ENCODE measurements at places on chromosomes 11 and 22.

DNA sequence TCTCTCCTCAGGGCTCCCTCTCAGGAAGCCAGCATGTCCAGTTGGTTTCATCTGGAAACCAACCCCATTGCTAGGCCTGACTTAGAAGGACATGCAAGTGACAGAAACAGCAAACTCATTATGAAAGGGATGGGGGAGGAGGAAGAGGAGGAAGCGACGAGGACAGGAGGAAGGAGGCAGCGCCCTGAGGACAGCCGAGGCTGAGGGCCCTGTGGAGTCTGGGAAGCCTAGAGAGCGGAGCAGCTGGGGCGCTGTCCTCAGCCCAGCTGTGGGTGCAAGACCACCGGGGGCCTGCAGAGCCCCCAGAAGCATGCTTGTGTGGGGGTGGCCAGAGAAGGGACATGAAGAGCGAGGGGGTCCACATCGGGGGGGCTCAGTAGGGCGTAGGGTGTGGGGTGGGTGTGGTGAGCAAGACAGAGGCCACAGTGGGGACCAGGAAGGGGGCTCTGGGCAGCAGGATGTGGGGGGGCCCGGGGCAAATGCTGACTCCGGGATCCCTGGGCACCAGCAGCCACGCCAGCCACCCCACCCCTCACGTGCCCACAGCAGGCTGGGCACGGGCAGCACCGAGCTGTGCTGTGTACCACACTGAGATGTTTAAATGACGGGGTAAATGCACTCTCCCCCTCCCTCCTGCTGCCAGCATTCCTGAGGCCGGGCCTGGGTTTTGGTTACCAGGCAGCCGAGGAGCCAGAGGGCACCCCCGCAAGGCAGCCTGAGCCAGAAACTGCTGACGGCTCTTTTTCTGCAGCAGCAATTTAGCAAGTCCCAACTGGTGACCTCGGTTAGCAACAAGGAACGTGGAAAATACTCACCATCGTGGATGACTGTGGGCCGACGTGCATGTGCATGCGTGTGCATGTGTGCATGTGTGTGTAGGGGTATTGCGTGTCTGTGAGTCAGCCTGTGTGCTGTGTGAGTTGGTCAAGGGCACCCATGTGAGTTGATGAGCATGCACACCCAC, 82.7 kb upstream of the LINC01488 start:
- DNase-seq, result peak; percentile 70

DNA sequence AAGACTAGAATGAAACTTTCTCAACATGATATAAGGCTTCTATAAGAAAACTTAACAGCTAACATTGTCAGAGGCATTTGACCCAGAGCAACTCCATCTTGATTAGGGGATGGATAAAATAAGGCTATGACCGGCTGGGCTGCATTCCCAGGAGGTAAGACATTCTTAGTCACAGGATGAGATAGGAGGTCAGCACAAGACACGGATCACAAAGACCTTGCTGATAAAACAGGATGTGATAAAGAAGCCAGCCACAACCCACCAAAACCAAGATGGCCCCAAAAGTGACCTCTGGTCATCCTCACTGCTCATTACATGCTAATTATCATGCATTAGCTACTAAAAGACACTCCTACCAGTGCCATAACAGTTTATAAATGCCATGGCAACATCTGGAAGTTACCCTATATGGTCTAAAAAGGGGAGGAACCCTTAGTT, 135.2 kb downstream of the TTC28 start:
- no peak for DNase-seq

DNA sequence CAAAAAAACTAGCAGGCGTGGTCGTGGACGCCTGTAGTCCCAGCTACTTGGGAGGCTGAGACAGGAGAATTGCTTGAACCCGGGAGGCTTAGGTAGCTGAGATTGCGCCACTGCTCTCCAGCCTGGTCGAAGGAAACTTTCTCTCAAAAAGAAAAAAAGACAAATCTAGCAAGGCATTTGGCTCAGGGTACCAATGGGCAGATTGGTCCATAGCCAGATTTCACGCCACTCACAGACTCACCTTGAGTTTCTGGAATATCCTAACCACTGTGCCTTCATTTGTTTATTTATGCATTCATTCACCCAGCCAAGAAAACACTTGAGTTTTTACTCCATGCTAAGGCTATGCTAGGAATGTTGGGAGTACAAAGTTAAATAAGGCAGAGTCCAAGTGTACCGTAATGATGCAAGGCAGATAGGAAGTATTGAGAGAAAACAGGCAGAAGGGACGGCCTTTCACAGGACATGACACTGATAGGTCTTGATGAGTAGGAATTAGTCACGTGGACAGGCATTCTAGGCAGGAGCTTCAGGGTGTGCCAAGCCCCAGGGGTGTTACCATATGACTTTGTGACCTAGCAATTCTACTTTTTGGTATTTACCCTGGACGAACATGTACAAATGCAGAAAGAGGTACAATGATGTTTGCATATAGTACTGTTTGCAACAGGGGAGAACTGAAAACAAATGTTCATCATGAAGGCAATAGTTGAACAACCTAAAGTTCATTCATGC, 3.0 kb upstream of the PACSIN3 start:
- DNase-seq, result no peak

GRCh38 chr11:38835966-38836365, 2237.9 kb upstream of the RAG2 start:
- DNase-seq, result no peak

- DNase-seq, result no peak
Measured at GRCh38 chr22:35630387-35630793, 13.3 kb upstream of the MB start.

DNA sequence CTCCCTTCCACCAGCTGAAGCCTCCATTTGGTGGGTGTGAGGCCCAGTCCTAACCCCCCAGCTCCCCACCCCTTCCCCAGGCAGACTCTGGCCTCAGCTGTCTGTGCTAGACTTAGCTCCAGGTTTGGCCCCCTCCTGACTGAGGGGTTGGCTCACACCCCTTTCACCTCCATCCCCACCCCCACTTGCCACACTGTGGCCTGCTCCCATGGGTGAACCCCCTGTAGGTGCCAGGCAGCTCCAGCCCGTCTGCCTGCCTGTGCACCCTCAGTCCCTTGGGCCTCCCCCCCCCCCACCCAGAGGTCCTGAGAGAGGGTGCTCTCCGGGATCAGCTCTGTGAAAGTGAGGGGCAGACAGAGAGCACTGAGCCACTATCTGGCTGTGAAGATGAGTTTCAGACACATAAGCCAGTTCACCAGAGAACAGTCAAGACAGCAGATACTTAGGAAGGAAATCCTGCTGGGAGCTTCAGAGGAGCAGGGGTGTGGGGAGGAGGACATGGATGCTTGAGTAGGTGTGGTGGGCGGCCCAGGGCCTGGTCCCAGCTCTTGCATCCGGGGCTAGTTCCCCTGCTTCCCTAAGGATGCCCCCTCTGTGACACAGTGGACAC, 36.2 kb downstream of the PPM1F start:
- no peak for DNase-seq

- DNase-seq, result no peak
Measured at GRCh38 chr11:85844439-85845123, 10.6 kb upstream of the CCDC83 start.

DNA sequence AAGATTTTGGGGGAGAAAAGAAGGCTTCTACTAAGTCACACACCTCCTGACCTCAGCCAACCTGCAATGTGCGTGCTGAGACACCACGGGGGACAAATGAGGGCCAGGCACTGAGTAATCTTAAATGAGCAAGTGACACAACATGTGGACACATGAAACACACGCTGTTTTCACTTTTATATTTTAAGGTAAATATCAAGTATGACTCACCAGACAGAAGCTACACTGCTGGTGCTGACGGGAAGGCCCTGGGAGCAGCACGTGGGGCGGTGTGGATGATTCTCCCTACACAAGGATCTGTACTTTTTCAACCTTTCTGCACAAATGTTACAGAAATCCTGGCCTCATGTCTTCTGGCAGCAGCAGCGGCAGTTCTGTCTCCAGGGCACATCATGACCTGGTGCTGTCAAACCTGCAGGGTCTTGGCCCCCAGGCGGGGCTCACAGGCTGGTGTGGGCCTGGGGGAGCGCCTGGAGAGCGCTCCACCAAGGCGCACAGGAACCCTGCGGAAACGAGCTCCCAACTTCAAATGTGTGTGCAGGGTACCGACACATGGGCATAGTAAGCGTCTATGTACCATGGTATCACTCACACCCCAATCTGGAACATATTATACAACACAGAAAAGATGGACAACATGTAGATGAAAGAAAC, 61.7 kb downstream of the DGCR2 start:
- DNase-seq, result no peak

DNA sequence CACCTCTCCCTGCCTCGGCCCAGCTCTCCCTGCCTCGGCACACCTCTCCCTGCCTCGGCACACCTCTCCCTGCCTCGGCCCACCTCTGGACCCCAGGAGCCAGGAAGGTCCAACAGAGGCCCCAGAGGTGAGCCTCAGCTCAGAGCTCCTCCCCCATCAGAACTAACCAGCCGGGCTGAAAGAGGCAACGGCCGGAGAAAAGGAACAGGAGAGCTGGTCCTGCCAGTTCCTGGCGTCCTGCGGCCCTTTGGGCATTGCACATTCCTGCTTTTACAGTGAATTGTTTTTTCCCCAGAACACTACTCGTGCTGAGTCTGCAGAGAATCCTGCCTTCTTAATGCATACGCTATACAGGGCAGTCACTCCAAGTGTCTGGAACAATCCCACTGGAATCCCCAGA, 45.8 kb downstream of the LMO1 start:
- no peak for DNase-seq

DNA sequence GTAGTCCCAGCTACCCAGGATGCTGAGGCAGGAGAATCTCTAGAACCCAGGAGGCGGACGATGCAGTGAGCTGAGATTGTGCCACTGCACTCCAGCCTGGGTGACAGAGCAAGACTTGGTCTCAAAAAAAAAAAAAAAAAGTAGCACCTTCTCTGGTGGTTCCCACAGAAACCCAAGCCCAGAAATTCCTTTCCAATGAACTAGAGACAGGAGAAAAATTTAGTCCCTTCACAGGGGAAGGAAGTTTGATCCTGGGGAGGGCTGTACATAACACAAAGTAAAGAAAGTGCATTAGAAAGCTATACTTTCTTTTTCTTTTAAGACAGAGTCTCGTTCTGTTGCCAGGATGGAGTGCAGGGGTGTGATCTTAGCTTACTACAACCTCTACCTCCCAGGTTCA, 25.5 kb upstream of the APOA1 start:
- no peak for DNase-seq

- peak; percentile 43 for DNase-seq
Measured at GRCh38 chr11:2250041-2250440, 20.3 kb downstream of the ASCL2 start.

GRCh38 chr11:102201776-102202175, 91.5 kb downstream of the YAP1 start:
- DNase-seq, result no peak

DNA sequence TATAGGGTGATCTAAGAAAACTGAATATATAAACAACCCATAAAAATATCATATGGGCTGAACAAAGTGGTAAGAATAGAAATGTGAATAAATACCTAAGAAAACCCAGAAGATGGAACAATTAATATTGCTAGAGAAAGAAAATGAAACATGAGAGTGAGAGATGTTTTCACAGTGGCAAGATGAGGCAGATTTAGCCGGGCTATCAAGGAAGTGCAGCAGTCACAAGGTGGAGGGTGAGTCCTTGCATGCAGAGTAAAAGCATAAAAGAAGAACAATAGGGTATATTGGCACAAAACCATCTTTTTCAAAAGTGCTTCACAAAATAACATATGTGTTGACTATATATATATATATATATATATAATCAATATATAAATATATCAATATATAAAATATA, 49.6 kb downstream of the NOX4 start:
- no peak for DNase-seq

- no peak for DNase-seq
Measured at GRCh38 chr22:22934543-22935055, 47.0 kb downstream of the IGLL5 start.

DNA sequence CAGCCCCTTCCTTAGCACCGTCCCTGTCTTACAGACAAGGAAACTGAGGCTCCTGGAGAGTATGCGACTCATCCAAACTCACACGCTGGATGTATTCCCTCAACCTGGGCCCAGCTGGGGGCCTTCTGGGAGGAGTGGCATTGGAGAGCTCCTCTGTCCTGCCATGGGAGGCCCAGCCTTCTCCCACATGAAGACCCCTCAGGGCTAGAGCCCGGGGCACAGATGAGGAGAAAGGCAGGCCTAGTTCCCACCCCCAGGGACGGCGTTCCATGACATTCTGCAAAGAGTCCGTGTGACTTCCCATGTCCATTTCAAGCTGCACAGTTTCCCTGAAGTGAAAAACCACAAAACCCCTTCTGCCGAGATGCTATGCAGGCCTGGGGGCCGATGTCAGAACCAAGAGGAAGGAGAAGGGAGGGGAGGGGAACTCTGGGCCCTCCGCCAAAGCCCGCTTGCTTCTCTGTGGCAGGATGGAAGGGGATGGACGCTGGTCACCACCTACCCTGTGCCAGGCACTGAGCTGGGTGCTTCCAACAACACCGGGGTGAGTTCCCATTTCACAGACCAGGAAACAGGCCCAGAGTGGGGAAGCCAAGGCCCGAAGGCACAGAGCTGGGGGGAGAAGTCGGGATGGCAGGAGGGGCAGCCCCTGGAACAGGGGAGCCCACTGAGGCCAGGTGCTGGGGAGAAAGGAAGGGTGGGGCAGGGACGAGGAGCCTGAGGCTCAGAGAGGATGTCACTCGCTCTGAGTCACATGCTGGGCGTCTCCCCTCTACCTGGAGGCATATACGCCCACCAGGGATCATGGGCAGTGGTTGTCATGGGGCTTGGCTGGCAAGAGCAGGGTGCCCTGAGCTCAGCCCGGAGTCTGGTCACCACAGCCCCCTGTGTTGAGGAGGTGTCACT, 15.7 kb downstream of the RAC2 start:
- DNase-seq, result no peak

DNA sequence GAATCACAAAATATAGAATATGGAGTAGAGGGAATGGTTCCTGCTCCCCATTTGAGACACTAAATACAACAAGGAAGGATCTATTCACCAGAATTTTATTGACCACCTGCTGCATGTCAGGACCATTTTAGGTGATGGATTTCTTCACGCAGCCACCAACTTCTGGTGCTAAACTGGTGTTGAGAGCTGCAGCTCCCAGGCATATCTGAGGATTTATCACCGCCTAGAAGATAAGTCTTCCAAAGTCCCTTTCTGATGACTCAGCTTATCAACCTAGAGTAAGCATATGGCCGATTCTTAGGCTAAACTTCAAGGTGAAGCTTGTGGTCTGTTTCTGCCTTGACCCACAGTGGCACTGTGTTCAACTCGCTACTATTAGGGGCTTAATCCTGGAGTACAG, 6.7 kb downstream of the DDI1 start:
- no peak for DNase-seq

DNA sequence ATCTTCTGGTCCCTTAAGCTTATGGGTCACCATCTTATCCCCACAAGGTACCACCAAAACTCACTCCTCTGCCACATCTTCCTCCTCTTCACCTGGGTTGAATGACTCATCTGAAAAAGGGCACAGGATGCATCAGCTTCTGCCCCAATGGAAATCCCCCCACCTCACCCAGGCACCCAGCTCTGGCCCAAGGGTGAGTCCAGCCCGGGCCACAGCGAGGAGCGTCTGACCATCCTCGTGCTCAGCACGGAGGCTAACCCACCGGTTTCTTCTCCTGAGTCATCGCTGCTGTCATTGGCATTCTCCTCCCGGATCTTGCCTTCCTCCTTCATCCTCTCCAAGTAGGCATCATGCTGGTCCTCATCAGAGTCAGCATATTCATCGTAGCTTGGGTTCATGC, 5.3 kb upstream of the TNKS1BP1 start:
- no peak for DNase-seq

GRCh38 chr11:10984250-10984649, 126.4 kb upstream of the ZBED5 start:
- DNase-seq, result no peak

- no peak for DNase-seq
Measured at GRCh38 chr11:113701491-113701890, 4.6 kb downstream of the TMPRSS5 start.

GRCh38 chr11:115257678-115258077, 246.5 kb downstream of the CADM1 start:
- DNase-seq, result no peak
